Endothelial cell (in vitro differentiated cells): ENCODE measurements at places on chromosomes 3 and 15.

GRCh38 chr15:36996121-36996520, 104.2 kb downstream of the MEIS2 start:
- no peak for DNase-seq

- DNase-seq: no peak
Measured at GRCh38 chr3:61518590-61518989, 42.8 kb upstream of the PTPRG start.

DNA sequence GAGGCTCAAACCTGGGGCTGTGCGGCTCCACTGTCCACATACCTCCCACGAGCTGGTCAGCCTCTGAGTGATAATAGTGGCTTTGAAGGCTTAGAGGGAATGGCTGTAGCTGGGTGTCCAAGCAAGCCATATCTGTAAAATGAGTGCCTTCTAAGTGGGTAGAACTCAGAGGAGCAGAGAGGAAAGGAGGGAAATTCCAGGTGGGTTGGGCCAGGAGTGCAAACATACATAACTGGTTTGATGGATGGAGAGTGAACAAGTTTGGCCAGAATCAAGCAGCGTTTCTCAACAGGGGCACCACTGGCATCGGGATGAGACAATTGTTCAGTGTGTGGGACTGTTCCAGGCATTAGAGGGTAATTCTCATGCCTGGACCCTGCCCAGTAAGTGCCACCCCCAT, 91.1 kb downstream of the ASB7 start:
- DNase-seq: no peak

DNA sequence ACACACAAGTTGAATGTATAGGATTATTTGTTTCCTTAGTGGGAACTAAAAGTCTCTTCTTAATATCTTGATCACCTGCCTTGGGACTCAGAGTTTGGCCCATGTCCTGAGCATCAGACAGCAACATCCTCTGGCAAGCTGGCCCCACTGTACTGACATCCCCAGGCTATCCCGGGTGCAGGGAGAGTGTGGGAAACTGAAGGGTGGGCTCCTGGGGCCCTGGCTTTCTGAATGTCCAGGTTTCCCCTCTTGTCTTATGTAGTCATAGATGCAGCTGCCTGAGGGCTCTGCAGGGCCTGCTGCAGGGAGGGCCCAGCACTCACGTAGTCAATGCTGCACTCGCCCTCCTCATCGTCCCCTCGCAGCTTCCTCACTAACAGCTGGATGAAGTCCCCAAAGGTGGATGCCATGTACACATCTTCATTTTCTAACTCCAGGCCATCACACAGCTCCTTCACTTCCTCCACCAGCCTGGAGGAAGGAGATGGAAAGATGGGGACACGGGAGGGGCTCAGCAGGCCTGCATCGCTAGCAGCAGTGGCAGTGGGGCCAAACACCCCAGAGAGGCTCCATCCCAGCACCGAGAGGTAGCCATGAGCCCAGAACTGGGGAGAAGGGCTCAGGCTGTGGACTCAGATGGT, 42.8 kb downstream of the ALDH1L1 start:
- peak; percentile 1 for DNase-seq

GRCh38 chr3:20288050-20288449, 102.0 kb upstream of the SGO1 start:
- DNase-seq: no peak

- DNase-seq: no peak
Measured at GRCh38 chr3:39718674-39719595, 90.5 kb upstream of the MYRIP start.

GRCh38 chr3:188978421-188979171, 193.2 kb upstream of the TPRG1 start:
- DNase-seq: no peak

GRCh38 chr15:31457161-31457560, 130.5 kb downstream of the KLF13 start:
- DNase-seq: no peak

GRCh38 chr15:95875121-95875643, 455.3 kb upstream of the NR2F2 start:
- no peak for DNase-seq

- no peak for DNase-seq
Measured at GRCh38 chr3:30082652-30083051, 523.7 kb upstream of the TGFBR2 start.

DNA sequence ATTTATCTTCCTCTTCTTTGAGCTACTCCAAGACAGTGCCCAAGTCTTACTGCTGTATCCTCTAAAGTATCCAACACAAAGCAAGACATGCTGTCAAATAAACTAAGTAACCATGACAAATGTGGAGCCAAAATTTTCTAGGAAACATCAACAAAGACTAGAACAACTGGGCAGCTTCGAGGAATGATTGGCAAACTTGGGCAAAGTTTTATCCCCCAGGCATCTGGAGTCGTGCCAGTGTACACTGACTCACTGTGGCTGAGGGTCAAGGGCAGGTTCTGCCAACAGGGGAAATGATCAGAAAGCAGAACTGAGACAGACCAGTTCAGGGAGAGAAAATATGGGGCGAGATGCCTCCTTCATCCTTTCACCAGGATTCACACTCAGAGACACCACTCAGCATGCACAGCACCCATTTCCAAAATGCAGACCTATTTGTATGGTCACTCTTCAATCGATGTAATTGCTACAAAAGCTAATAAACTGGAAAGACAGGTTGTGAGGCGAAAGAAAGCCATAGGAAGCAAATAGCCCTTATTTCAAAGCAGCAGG, 65.8 kb downstream of the MB21D2 start:
- DNase-seq: no peak
